ENCODE measurements at places on chromosomes 4 and X.

DNA sequence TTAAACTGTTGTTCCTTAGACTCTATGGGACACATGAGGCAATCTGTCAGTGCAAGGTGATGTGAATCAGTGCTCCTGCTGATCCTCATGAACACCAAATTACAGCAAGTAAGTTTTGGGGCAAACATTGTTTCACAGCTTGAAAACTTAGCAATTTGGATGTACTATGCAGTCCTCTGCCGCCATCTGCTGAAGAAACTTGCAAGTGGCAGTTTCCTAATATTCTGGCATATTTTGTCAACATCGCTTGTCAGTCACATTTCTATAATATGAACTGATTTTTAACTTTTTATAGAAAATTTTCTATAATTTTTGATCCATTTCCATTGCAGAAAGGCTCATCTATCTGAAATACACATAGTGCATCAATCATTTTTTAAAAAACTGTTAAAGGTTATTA lies 56.3 kb downstream of the ZAR1 start:
- peak; percentile 34 for DNase-seq

DNA sequence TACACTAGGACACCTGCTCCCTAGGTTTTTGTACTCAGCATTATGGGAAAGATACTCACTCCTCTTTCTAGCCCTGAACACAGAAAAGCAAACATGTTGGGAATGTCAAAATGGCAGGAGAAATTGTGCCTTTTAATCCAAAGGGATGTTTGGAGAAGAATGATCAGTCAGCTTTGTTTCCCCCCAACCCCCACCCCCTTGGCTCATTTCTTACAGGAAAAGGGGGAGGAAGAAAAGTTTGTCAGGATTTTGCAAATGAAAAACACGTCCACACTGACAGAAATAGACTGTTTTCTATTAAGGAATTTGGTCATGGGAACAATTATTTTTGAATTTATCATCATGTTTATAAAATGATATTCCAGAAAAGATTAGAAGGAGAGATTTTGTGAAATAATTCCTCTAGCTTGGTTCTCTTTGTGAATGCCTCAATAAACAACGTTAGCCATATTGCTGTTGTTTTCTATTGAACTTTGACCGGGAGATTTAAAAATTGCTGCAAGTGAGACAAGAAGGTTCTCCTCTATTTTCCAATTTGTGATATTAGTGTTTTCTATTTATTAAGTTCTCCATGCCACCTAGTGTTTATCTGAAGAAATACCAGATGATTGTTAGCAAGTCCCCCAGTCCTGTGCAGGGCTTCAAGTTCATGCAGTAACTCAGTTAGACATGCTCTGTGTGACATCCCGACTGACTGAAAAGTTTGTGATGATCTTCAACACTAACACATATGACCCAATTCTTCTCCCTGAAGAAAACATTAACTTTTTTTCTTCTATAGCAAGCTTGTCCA lies 31.3 kb upstream of the TFDP3 start:
- DNase-seq, result no peak

- DNase-seq, result no peak
Observed at GRCh38 chrX:150847088-150847487, 51.4 kb downstream of the CD99L2 start.

- no peak for DNase-seq
Observed at GRCh38 chrX:120999413-120999812, 13.9 kb upstream of the CT47A1 start.

- DNase-seq, result no peak
Observed at GRCh38 chr4:73919691-73920090, 50.5 kb downstream of the CXCL1 start.

DNA sequence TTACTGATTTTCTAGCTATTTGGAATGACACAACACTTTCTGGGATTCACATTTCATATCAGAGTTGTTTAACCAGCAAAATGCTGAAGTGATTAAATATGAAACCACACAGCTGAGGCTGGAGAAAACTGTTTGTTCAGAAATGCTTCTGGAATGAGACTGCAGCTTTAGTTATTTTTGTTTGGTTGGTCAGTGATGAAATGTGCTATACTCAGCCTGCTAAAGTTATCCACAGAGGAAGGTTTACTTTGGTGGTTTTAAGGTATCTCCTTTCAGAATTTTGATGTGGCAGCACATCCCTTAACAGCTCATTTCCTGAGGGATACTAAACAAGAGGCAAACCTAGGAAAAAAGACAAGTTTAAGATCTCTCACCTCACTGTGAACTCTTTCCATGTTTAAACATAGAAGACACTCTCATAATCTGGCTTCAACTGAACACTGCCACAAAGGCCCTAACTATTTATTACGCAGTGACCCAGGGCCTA lies 106.6 kb upstream of the PDE5A start:
- no peak for DNase-seq

GRCh38 chr4:149202117-149202516 lies 613.5 kb downstream of the IQCM start:
- no peak for DNase-seq

DNA sequence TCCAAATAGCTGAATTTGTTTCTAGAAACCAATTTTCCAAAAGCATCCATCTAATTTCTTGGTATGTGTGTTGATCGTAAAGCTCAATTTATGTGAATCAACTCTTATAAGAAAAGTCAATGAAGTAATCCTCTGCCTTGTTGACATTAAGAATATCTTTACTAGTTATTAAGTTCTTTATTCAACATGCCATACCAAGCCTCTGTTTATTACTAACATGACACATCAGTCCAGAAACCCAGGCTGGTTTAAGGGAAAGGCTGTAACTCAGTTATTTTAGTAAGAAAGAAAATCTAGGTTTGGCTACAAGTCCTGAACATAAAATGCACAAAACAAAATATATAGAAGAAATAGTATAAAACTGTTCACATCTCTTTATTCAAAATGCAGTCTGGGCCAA lies 48.0 kb downstream of the KLHL34 start:
- DNase-seq, result no peak

- no peak for DNase-seq
Observed at GRCh38 chr4:165326831-165327210, 648 bp upstream of the MSMO1 start.

GRCh38 chrX:119708936-119709335 lies 16.0 kb upstream of the SEPTIN6 start:
- no peak for DNase-seq

DNA sequence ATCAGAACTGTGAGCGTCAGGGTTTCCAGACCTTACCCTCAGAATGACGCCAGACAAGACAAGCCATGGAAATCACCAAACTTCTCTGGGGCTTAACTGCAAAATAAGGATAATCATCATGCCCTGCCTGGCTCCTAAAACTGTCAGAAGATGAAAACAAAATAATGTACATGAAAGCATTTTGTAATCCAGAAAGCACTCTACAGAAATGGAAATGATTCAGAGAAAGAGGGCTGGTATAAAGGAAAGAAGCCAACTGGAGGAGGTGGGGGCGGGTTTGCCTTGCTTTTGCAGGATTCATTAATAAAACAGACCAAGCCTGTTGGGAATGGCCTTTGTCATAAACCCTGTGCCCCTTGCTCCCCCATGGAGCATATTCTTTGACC lies 47.3 kb downstream of the SEPSECS start:
- no peak for DNase-seq

GRCh38 chr4:26958925-26959653 lies 98.4 kb downstream of the STIM2 start:
- no peak for DNase-seq

DNA sequence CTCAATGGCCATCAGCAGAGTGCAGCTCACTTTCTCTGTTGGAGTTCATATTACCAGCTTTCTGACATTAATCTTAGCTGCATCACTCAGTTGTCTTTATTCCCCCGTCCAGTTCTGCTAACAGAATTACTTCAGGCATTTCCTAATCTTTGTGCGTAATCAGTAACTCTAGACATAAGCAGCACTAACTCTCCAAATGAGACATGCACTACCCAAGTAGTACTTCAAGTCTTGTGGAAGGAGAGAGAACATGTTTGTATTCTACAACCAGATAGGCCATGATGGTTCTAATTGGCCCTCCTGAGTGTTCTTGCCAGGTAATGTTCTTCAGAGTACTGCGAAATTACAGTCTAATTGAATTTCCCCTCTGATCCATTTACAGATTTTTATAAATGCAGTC lies 448.5 kb upstream of the RPS6KA3 start:
- DNase-seq, result no peak

DNA sequence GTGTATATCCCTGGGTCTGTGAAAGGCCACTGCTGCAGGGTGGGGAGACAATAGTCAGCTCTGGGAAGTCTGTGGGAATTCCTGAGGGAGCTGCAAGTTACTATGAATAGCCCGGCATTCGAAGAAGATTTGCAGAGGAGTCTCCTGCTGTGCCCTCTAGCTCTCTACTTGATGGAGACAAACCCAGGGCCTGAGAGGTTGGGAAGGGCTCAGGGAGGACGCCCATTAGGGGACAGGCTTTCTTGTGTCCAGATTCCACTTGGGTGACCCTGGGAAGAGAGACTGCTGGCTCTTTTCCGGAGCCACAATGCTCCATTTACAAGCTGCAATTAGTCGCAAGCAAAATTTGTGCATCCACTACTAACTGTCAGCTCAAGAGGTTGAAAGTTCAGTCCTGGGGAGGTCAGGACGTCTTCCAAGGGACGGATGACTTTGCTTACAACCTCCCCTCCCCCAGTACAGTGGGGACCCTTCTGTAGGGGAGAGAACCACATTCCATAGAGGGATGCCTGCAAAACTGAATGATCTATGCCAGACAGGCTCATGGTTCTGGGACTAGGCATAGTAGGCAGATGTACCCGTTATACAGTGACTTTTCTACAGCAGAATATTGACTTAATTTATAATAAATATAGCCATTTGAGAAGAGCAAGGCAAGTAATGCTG lies 48.2 kb upstream of the PHOX2B start:
- no peak for DNase-seq

DNA sequence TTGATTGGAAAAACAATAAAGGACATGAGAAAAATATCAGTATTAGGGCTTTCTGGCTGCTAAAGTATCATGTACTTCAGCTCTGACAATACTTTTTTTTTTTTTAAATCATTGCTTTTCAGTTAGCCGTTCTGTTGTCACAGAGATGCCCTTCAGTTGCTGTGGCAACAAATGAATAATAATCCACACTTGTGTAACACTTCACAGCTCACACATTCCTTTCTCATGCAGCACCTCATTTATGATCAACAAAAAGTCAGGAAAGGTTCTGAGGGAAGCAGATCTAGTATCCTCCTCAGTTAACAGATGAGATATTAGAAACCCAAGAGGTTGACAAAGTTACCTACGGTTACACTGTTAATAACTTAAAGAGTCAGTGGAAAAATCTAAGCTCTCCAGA lies 444.2 kb upstream of the SLIT2 start:
- DNase-seq, result no peak

- DNase-seq, result no peak
Observed at GRCh38 chr4:105605493-105605892, 53.1 kb downstream of the ARHGEF38 start.

DNA sequence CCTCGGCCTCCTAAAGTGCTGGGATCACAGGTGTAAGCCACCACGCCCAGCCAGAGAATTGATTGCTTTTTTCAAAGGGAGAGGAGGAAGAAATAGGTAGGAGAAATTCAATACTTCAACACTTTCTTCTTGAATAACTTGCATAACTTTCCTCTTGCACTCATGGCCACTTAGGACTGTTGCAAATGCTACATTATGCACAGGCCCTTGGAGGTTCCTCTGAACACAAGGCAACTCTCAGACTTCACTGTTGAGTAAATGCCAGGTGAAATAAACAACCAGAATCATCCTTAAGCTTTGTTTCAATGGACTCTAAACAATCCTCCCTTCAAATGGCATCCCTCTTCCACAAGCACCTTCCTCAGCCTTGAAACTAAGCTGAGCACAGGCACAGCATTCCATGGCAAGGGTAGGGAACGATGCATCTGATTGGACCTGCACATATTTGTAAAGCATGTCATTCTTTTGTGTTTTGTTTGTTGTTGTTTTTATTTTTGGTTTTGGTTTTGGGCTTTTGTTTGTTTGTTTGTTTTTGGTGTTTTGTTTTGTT lies 28.1 kb downstream of the CORIN start:
- no peak for DNase-seq

DNA sequence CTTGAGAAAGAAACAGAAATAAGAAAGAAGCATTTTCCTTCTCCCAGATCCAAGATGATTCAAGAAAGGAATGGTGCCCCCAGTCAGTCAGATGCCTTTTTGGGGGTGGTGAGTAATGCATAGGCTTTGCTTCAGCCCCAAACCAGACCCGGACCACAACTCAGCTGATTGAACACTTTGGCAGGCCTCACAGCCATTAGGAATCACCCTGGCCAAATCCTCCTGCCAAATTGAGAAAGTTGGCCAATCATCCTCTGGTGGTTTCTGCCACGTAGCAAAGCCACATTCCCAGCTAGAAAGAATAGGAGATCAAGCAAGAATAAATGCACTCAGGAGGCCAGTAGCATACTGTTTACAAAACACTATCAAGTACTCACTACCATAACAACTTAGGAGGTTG lies 33.7 kb downstream of the FRMD7 start:
- no peak for DNase-seq

GRCh38 chrX:148794350-148794749 lies 293.9 kb downstream of the AFF2 start:
- DNase-seq, result no peak

GRCh38 chr4:182846036-182846435 lies 71.2 kb downstream of the DCTD start:
- no peak for DNase-seq
